ACHN (cell line): ENCODE measurements at places on chromosomes 5 and 9.

GRCh38 chr9:25994605-25995004 is 316.4 kb upstream of the TUSC1 start:
- no peak for DNase-seq

- DNase-seq = no peak
Measured at GRCh38 chr9:99118782-99119466, 14.0 kb downstream of the TGFBR1 start.

- DNase-seq = no peak
Measured at GRCh38 chr5:81972492-81972783, 615 bp downstream of the ATG10 start.

GRCh38 chr5:407051-407450 is 35.9 kb upstream of the EXOC3 start:
- DNase-seq = no peak

- peak; percentile 61 for DNase-seq
Measured at GRCh38 chr5:90802474-90803317, 244.1 kb downstream of the ADGRV1 start.

- DNase-seq = no peak
Measured at GRCh38 chr5:113187906-113188305, 211.3 kb downstream of the DCP2 start.

GRCh38 chr9:127104581-127105311 is 17.7 kb downstream of the ANGPTL2 start:
- DNase-seq = no peak

DNA sequence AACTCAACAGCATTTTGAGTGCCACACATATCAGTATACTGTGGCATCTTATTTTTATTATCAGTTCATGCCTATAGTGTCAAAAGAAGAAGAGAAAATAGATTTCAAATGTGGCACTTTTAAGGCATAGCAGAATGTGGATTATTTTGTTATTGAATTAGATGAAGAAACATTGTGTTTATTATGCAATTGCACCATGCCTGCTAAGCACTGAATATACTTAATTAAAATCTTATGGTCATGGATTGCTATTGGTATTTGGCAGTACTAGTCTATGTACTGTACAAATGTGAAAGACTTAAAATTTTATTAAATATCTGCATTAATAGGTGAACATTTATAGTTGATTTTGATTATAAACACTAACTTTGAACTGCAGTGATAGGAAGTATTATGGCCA is 128.8 kb downstream of the FER start:
- DNase-seq = no peak

- no peak for DNase-seq
Measured at GRCh38 chr9:14080959-14081542, 232.9 kb downstream of the NFIB start.
